ENCODE measurements at places on chromosomes 6 and 20.

DNA sequence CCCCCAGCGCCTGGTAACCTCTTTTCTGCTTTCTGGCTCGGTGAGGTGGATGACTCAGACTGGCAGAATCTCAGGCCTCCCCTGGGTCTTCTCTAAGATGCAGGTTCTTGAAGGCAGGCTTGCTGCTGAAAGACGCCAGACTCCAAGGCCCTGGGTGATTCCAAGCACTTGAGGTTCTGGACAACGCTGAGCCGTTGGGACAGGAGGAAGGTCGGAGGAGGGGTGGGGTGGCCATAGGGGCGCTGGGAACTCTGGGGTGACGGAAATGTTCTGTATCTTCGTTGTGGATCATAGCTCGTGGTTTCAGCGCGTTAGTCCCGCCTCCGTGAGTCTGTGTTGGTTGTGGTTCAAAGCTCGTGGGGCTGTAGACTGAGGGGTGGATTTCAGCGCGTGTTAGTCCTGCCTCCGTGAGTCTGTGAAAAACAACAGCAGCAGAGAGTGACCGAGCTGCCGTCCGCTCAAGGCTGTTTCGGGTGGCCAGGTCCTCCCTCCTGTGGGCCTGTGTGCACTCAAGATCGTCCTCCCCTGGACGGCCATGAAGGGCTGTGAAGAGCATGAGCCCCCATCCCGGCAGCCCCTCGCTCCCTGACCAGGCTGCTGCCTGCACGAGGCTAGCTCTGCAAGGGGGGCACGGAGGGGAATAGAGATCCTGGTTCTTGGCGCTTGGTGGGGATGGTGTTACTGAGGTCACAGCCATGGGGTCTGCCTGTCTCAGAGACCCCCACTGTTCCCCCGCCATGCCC is 7.7 kb downstream of the NTSR1 start:
- no peak for DNase-seq

GRCh38 chr6:14542670-14543366 is 425.2 kb downstream of the CD83 start:
- no peak for DNase-seq

GRCh38 chr6:158047127-158047518 is 65.5 kb downstream of the SYNJ2 start:
- DNase-seq, result no peak

DNA sequence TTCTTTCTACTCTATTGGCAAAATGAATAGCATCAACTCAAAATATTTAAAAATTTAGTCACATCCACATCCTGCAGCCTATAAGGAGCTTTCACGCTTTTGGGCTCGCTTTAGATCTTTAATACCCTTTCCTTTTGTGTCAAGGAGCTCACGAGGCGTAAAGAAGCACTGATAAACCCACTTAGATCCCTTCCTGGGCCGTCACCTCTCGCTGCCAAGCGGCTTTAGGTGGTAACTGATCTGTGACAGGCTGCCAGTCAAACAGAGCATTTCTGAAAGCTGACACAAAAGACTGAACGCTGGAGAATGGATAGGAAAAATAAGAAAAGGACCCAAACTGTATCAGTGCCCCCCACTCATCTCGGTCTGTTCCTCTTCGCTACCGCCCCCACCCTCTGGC is 385.7 kb upstream of the MMS22L start:
- no peak for DNase-seq

DNA sequence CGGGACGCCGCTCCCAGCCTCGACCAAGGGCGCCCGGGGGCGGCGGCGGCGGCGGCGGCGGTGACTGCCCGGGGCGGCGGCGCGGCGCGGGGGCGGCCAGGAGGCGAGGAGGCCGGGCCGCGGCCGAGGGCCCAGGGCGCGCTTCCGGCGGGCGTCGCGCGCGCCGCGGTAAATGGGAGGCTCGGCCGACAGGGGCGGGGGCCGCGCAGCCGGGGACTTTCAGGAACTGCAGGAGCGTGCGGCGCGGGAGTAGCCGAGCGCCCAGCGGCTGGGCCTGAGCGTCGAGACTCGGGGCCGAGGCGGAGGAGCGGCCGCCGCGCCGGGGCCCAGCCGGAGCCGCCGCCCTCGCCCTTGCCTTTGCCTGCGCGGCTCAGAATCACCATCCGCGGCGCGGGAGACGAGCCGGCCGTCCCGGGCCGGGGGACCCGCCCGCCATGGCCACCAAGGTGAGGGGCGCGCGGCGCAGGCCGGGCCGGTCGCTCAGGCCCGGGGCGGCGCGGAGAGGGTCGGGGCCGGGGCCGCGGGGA is at the start of gene SNX9:
Gene SNX9 (plus strand): TSS at position 246 of the 527 bp plus-strand sequence. CDS start 189 bp downstream, at position 435.
- DNase-seq, result no peak

- DNase-seq, result no peak
Measured at GRCh38 chr6:31462026-31462963, 35.6 kb upstream of the MICB start.

DNA sequence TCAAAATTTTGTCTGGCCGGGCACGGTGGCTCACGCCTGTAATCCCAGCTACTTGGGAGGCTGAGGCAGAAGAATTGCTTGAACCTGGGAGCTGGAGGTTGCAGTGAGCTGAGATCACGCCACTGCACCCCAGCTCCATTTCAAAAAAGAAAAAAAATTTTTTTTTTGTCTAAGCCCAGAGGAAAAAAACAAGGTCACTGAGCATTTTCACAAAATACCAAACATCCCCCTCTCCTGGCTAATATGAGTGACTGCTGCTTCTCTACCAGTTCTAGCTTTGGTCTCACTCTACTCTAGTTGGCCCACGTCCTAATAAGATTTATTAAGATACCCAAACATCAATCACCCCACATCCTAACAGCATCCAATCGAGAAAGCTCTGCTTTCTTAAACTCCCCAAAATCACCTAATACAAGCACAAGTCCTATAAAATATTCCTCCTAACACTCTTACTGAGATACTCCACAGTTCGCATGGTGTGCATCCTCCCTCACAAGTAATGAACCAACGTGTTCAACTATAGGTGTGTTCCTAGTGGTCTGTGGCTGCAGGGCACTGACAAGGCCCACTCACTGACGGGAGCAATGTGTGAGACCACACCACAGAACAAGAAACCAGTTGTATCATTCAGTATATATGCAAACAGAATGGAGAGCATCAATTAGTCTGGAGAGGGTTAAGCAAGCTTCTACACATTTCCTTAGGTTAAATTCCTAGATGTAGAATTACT is 64.2 kb downstream of the FKBP5 start:
- DNase-seq, result no peak

GRCh38 chr6:35755278-35755924 is 18.6 kb downstream of the ARMC12 start:
- no peak for DNase-seq

GRCh38 chr6:81634155-81634880 is 118.2 kb downstream of the TENT5A start:
- no peak for DNase-seq

- DNase-seq, result no peak
Measured at GRCh38 chr6:110823146-110823545, 7.9 kb upstream of the CDK19 start.

- no peak for DNase-seq
Measured at GRCh38 chr6:114897536-114897935, 554.7 kb upstream of the HS3ST5 start.

Data from cortex of kidney (tissue), 1 donor.